ENCODE measurements at places on chromosomes 3 and 15.
A peak's percentile ranks its signal among the peaks of the same experiment; 100 is the strongest.

GRCh38 chr3:123344175-123344906, 104.5 kb downstream of the ADCY5 start:
- peak overlapping the region; percentile 2 for H3K4me3 ChIP-seq
- H3K36me3 ChIP-seq: no peaks in the 10 kb centered on the region
- peak; percentile 41 for DNase-seq
- peaks cover 26% of the 10 kb centered on the region for H3K27me3 ChIP-seq
- H3K4me1 ChIP-seq: peaks cover 24% of the 10 kb centered on the region

- H3K36me3 ChIP-seq: no peaks in the 10 kb centered on the region
- no peak overlapping the region for H3K4me3 ChIP-seq
- peaks cover 2% of the 10 kb centered on the region for H3K4me1 ChIP-seq
Observed at GRCh38 chr3:61358364-61358763, 107.1 kb upstream of the FHIT start.

GRCh38 chr3:10869460-10869859, 53.4 kb downstream of the SLC6A11 start:
- H3K27me3 ChIP-seq: peaks cover 2% of the 10 kb centered on the region
- DNase-seq: no peak
- no peaks in the 10 kb centered on the region for H3K4me1 ChIP-seq
- no peak overlapping the region for H3K27ac ChIP-seq
- no peaks in the 10 kb centered on the region for H3K36me3 ChIP-seq

DNA sequence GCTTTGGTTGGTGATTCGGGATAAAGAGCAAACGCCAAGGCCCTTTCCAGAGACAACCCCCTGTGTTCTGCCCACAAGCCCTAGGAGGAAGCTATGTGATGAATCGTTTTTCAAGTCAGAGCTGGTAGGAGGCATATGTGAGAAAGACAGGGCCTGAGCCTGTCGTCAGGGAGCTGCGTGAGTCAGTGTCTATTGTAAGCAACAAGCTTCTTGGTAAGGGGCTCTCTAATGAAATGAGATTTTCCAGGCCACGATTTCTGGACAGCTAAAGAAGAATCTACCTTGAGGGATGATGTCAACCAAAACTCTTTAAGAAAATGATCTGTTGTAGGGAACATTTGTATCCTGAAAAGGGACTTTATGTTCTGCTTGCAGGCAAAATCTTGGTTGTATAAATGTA, 318.9 kb upstream of the IL12A start:
- H3K27ac ChIP-seq: no peak overlapping the region
- no peaks in the 10 kb centered on the region for H3K27me3 ChIP-seq
- DNase-seq: no peak
- no peaks in the 10 kb centered on the region for H3K36me3 ChIP-seq
- no peaks in the 10 kb centered on the region for H3K4me1 ChIP-seq
- H3K4me3 ChIP-seq: no peak overlapping the region

DNA sequence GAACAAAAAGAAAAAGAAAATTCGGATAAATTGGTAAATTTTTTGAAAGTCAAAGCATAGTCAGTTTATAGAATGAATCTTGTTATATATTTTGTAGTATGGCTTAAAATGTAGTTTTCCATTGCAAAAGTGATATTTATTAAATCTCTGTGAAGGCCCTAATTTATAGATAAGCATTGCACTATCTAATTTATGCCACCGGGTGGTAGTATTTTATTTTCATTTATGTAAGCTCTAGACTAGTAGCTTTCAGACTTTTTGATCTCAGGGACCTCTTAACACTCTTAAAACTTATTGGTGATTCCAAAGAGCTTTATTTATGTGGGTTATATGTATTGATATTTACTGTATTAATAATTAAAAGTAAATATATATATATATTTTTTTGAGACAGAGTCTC, 133.9 kb upstream of the LRRFIP2 start:
- no peak overlapping the region for H3K4me3 ChIP-seq
- no peak overlapping the region for H3K27ac ChIP-seq
- H3K4me1 ChIP-seq: peaks cover 8% of the 10 kb centered on the region
- no peak for DNase-seq
- H3K27me3 ChIP-seq: no peaks in the 10 kb centered on the region
- peaks cover 5% of the 10 kb centered on the region for H3K36me3 ChIP-seq

DNA sequence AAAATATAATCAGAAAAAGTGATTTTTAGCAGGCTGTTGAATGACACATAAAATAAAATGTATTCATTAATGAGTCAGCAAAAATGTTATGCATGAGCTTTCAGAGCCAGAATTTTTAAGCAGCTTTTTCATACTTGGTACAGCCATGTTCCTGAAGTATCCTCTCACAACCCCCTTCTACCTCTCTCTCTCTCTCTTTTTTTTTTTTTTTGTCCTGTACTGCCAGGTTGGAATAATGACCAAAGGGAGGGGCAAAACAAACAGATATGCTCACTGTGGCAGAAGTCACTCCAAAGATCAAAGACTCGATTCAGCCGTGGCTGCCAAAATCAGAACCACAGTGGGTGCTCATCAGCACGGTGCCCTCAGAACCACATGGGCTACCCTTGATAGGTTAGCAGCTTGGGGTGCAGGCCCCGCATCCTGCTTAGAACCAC, 383.0 kb downstream of the ZBTB20 start:
- peaks cover 7% of the 10 kb centered on the region for H3K4me1 ChIP-seq
- no peak overlapping the region for H3K27ac ChIP-seq
- H3K36me3 ChIP-seq: peaks cover 2% of the 10 kb centered on the region
- DNase-seq: no peak
- no peak overlapping the region for H3K4me3 ChIP-seq
- H3K27me3 ChIP-seq: no peaks in the 10 kb centered on the region

- H3K36me3 ChIP-seq: no peaks in the 10 kb centered on the region
- peaks cover 3% of the 10 kb centered on the region for H3K27me3 ChIP-seq
- DNase-seq: no peak
- H3K27ac ChIP-seq: no peak overlapping the region
Observed at GRCh38 chr15:48481802-48482201, 150.6 kb downstream of the DUT start.

DNA sequence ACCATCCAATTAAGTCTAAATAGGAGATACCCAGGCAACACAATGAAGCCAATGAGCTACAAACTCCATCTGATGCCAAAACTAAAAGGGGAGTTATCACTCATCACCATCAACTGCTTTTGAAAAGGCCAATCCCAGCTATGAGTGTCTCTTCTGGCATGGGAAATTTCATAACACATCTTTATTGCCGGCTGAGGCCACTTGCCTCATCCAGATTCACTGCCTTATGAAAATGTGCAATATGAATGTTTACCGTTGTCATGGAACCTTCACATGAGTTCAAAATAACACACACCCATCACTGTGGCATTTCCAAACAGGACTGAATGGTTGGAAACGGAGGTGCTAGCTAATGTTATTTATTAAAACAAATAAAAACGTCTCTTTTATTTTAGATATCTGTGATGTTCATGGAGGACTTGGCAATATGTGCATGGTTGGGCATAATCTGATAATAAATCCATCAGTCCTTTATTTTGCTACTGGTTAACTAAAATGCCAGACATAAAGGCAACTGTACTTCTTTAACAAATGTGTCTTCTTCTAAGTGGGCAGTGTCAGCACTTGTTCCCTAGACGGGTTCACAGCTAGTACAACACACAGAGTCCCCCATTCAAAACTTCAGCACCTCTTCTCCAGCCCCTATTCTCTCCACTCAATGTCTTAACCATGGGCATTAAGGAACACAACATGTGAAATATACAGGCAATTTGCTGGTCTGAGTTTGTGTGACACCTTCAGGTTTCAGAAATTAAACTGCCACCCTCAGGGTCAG, 143.9 kb downstream of the MAGI1 start:
- no peak overlapping the region for H3K4me3 ChIP-seq
- no peak overlapping the region for H3K27ac ChIP-seq
- H3K27me3 ChIP-seq: no peaks in the 10 kb centered on the region
- no peaks in the 10 kb centered on the region for H3K36me3 ChIP-seq

- H3K27me3 ChIP-seq: no peaks in the 10 kb centered on the region
- no peak overlapping the region for H3K4me3 ChIP-seq
- H3K4me1 ChIP-seq: peaks cover 2% of the 10 kb centered on the region
- no peak overlapping the region for H3K27ac ChIP-seq
- no peak for DNase-seq
Observed at GRCh38 chr3:134150476-134150875, 100.2 kb downstream of the RYK start.
